HCEC 1CT (cell line): ENCODE measurements at places on chromosomes 4 and X.
A peak's percentile ranks its signal among the peaks of the same experiment; 100 is the strongest.

DNA sequence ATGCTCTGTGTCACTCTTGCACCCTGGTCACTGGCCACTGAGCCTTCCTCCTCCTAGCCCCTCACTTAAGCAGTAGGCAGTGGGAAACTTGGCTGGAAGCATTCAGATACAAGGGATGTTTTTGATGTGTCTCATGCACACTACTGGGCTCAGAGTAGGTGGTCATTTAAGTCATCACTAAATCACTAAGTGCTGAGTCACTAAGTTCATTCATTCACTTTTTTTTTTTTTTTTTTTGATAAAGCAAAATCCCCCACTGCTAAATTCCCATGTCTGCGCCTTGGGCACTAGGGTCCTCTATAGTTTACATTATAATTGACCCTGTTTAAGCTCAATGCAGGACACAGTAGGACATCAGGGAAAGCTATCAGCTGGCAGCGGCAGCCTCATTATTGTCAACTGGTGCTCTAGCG, 182.4 kb upstream of the MBNL3 start:
- peak; percentile 2 for DNase-seq

DNA sequence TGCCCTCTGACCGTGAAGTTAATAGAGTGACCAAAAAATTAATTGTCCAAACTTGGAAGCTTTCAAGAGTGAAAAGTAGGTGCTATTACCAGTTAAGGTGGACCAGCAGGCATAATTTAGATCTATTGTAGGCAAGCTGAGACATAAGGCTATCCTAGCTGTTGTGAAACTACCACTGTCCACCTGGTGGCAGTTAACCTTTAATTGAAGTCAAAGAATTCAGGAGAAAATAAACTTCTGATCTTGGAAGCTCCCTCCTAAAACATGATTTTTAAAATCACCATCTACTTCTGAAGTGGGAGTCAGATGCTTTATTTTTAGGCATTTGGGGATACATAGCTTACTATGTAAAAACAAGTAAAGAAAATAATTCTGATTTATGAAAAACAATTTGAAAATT, 636.3 kb upstream of the HTR2C start:
- no peak for DNase-seq

GRCh38 chr4:1463088-1463926, 57.1 kb upstream of the NKX1-1 start:
- no peak for DNase-seq

GRCh38 chr4:109365939-109366338, 63.5 kb upstream of the COL25A1 start:
- no peak for DNase-seq

DNA sequence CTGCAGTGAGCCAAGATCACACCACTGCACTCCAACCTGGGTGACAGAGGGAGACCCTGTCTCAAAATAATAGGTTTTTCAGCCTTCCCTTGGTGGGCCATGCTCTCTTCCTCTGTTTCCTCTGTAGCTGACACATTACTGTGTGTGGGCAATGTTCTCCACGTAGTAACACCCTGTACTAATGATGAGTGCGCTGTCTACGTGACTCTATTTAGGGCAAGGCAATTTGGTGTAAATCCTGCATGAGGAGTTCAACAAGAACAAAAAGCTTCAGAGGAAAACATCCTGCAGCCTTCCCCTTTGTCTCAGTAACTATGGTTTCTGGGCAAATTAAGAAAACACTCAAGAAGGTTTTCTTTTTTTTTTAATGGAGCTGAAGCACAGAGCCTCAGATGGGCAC, 24.4 kb upstream of the JAKMIP1 start:
- no peak for DNase-seq

DNA sequence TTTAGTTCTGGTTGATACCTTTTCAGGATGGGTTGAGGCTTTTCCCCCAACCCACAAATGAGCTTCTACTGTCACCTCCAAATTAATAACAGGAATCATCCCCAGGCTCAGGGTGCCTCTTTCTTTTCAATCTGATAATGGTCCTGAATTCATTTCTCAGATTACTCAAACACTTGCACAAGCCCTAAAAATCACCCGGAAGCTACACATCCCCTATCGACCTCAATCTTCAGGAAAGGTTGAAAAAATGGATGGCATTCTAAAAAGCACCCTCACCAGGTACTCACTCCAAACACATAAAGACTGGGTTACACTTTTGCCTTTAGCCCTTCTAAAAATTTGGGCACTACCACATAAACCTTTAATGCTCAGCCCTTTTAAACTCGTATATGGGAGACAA, 79.9 kb downstream of the COQ2 start:
- DNase-seq = no peak

GRCh38 chr4:29711226-29711625, 1008.9 kb upstream of the PCDH7 start:
- DNase-seq = no peak
